Subcutaneous preadipocyte (primary cell): ENCODE measurements at places on chromosomes 11 and 22. TPM values are rescaled to one million over a fixed set of nuclear protein-coding genes. Genes with fewer than 3 reads are reported as not detected.

The CASP1 gene
- total RNA-seq: 6.1 and 9.9 TPM in 2 replicates

The PEX16 gene
- 29.7 and 30.9 TPM in 2 replicates for total RNA-seq

The RAB3IL1 gene
- total RNA-seq: 13.5 and 16.5 TPM in 2 replicates

The KRTAP5-8 gene
- total RNA-seq: not detected in 2 replicates

The ZNF215 gene
- total RNA-seq: 2.2 and 5.7 TPM in 2 replicates

The GAS2L1 gene
- total RNA-seq: 11.0 and 12.3 TPM in 2 replicates

The IL17REL gene
- not detected in 2 replicates for total RNA-seq

The ZDHHC24 gene
- 8.8 and 12.9 TPM in 2 replicates for total RNA-seq

The TTC36 gene
- 0.20 TPM in 1 of 2 replicates, not detected in the other for total RNA-seq
